ENCODE measurements at places on chromosomes 2 and 18. TPM values are rescaled to one million over a fixed set of nuclear protein-coding genes. Genes with fewer than 3 reads are reported as not detected.

The RNF152 gene
- total RNA-seq: 29.8 TPM

The FTCDNL1 gene
- 1.8 TPM for total RNA-seq

DNA sequence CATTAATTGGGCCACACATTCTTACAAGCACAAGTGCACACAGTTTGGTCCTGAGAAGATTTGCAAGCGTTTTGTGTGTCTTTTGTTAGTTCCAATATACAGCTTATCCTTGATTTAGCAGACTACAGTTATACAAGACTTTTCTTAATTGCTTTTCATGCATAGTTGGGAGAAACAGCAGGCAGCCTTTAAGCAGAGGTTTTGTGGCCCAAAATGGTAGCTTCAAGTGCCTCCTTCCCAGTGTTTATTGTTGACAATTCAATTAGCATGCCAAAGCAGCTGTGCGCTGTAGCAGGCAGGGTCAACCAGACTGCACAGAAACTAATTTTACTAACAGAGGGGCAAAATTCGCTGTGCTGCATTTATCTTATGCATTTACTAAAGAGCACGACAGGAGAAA lies 47.5 kb downstream of the FRZB start:
- no peak overlapping the region for H3K4me3 ChIP-seq
- DNase-seq: no peak
- H3K4me1 ChIP-seq: no peaks in the 10 kb centered on the region
- H3K36me3 ChIP-seq: no peaks in the 10 kb centered on the region

GRCh38 chr2:70094978-70095719 lies 7.9 kb downstream of the PCBP1 start:
- DNase-seq: peak; percentile 63
- no peaks in the 10 kb centered on the region for H3K27me3 ChIP-seq
- no peak overlapping the region for H3K4me3 ChIP-seq
- no peaks in the 10 kb centered on the region for H3K4me1 ChIP-seq
- H3K27ac ChIP-seq: peak overlapping the region; percentile 53
- H3K36me3 ChIP-seq: no peaks in the 10 kb centered on the region

DNA sequence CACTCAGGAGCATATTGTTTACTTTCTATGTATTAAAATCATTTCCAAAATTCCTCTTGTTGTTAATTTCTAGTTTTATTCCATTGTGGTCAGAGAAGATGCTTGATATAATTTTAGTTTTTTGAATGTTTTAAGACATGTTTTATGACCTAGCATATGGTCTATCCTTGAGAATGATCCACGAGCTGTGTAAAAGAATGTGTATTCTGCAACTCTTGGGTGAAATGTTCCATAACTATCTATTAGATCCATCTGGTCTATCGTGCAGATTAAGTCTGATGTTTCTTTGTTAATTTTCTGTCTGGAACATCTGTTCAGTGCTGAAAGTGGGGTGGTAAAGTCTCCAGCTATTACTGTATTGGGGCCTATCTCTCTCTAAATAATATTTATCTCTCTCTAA lies 83.3 kb upstream of the EPAS1 start:
- H3K36me3 ChIP-seq: no peaks in the 10 kb centered on the region
- H3K27me3 ChIP-seq: no peaks in the 10 kb centered on the region
- no peak for DNase-seq
- no peaks in the 10 kb centered on the region for H3K4me1 ChIP-seq

DNA sequence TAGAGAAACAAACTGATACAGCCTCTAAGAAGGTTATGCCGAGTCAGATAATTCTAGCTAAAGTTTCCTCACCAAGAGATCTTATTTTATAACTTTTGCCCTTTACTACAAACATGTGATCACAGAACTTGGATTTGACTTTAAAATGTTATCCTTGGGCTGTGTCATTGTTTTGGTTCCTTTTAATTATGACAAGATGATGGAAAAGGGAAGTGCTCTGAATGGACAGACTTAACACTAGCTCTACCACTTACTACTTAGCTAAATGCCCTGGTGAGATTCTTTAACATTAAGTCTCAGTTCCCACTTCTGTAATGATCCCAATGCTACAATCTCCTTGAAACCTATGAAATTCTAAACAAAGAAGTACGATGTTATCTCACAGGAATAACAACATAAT lies 69.9 kb downstream of the RTTN start:
- H3K4me3 ChIP-seq: no peak overlapping the region
- no peaks in the 10 kb centered on the region for H3K36me3 ChIP-seq
- no peaks in the 10 kb centered on the region for H3K27me3 ChIP-seq
- H3K4me1 ChIP-seq: no peaks in the 10 kb centered on the region
- DNase-seq: no peak

All from colonic mucosa (tissue), 4 donors.